Stimulated activated CD4-positive, alpha-beta T cell treated with anti-CD3 and anti-CD28 coated beads, Interleukin-4, amount 100 ng/mL, for 4 hours (primary cell): ENCODE measurements at places on chromosomes 11 and 22.

DNA sequence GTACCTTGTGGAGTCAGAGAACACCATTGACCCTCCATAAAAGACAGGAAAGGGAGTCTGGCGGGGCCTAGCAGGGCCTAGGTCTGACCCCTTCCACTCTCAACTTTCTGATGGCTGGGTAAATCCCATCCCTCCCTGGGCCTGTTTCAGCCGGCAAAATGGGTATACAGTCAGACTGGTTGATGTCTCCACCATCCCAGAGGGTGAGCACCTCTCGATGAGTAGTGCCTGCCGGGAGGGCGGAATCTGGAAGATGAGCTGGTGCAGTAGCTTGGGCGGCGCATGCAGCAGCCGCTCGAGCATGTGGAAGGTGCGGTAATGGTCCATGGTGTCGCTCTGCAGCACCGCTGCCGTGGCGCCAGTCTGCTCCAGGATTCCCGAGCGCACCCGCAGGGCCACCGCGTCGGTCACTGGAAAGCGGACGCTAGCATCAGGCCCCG lies 528 bp downstream of the FIBP start:
- DNase-seq: no peak

DNA sequence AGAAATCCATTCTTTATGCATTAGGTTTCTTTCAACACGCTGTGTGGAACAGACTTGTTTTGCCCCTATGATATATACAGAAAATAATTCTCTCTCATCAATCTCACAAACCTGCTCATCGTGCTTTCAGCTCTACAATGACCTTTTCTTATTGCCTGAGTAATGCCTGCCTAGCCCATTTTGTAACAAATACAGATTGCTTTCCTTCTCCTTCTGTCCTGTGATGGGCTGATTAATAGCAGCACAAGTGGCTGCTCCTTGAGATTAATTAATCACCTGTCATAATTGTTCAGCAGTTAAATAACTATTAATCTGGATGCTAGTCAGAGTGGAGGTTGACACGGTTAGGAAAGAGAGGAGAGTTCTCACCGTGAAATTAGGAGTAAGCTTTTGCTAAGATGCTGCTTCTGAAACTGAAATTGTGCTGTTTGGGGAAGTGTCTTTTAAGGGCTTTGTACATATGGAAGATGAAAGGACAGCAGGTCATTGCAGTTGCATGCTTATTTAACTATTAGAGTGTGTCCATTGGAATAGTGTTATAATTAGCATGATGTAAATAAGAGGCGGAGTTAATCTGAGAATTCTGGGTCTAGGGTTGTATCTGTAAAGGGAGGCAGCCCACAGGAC lies 1430.5 kb downstream of the FAM181B start:
- no peak for DNase-seq

DNA sequence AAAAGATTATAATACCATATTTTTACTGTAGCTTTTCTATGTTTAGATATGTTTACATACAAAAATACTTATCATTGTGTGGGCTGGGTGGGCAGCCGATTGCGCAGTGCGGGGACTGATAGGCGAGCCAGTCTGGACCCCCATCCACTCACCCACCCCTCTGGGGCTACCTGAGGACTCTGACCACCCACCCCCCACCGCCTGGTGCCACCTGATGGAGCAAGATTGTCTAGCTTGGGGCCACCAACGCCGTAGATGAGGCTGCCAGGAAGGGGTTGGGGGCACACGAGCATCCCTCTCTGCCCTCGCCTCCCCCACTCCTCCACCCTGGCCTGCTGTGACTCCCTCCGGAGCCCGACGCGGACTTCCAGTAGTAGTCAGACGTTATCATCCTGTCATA lies 32.4 kb downstream of the MIF start:
- DNase-seq: no peak

DNA sequence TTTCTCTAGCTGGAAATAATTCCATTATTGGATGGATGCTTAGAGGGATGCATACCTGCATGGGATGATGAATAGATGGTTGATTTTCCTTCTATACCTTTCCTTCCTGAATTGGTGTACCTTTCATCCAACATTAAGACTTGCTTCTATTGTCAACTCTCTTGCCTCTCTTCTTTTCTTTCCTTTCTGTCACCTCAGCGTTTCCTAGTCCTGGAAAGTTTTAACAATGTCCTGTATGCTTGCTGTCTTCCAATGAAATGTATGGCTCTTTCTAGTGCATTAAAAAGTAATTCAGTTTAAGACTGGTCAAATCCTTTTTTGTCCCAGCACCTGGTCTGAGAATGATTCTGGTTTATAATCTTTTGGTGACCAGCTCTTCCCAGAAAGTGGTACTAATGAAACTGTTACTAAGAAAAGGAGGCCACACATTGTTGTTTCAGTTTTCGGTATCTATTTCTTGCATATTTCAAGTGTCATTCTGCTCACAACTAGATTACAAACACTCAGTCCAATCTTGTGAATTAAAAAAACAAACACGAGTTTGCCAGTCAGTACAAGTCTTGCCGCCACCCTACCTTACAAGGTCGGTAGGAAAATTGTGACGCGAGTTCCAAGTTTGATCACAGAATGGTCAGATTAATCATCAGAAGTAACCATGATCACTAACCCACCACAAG lies 8.0 kb downstream of the POU2AF1 start:
- DNase-seq: no peak

DNA sequence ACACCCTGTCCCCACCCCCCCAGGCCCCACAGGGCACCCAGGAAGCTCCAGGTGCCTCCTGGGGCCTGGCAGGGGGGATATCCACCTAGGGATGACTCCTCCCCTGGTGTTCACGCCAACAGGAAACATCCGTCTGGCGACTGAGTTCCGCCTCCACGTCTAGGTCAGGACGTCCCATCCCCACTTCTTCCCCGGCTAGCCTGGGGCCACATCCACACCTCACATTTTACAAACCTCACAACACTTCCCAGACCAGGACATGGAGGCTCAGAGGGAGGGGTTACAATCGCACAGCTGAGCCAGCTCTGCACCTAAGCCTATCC lies 21.0 kb downstream of the MAFF start:
- DNase-seq: no peak

- DNase-seq: no peak
Observed at GRCh38 chr11:64268025-64268892, 16.2 kb downstream of the BAD start.

GRCh38 chr22:46546466-46547178 lies 9.2 kb upstream of the CELSR1 start:
- DNase-seq: no peak

DNA sequence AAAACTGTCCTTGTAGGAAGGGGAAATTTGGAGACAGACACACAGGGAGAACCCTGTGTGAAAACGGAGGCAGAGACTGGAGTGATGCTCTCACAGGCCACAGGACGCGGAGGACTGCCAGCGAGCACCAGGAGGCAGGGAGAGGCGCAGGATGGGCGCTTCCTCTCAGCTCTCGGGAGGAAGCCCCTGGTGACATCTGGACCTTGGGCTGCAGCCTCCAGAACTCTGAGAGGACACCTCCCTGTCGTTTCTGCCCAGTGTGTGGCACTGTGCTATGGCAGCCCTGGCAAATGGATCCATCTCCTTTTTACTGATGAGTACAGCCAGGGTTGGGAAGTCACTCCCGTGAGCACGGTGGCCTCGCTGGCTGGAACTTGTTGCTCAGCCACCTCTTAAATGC lies 73.9 kb downstream of the LRRC32 start:
- no peak for DNase-seq

- no peak for DNase-seq
Observed at GRCh38 chr11:131186629-131187101, 183.8 kb upstream of the NTM start.

- no peak for DNase-seq
Observed at GRCh38 chr22:40473703-40474102, 103.3 kb downstream of the SGSM3 start.

- DNase-seq: no peak
Observed at GRCh38 chr11:22567759-22568158, 57.9 kb downstream of the FANCF start.

DNA sequence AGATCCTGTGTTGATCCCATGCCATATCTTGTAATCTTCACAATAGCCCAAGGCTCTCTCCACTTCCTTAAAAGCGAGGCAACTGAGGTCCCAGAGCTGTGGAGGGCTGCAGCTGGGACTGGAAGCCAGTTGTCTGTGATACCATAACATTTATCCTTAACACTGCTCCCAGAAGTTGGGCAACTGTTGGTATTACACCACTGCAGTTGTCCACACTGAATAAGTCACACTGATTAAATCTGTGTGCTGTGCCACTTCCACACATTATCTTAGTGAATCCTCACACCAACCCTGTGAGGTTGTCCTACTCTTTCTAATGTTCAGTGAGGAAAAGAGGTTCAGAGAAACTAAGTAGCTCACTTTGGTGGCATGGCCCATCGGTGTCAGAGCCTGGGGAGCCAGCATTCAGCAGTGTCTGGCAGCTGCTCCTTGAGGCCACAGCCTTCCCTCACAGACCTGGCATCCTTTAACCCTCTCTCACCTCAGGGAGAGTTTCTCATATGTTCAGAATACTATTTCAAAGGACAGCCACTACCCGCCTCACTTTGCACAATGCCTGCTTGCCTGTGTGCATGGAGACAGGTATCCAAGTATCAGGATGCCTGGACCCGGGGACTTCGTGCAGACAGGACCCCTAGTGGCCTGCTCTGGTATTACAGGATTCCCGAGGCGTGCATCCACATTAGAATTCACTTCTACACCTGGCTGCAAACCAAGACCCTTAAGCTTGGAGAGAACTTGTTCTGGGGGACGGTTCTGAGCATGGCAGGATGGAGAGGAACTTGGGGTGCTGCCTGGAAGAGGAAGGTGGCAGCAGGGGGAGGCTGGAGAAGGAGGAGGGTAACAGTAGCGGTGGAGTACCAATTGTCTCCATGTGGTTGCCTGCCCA lies 221.9 kb upstream of the TBCEL start:
- DNase-seq: peak; percentile 36

GRCh38 chr11:43923406-43924111 lies 18.9 kb upstream of the C11orf96 start:
- DNase-seq: no peak

DNA sequence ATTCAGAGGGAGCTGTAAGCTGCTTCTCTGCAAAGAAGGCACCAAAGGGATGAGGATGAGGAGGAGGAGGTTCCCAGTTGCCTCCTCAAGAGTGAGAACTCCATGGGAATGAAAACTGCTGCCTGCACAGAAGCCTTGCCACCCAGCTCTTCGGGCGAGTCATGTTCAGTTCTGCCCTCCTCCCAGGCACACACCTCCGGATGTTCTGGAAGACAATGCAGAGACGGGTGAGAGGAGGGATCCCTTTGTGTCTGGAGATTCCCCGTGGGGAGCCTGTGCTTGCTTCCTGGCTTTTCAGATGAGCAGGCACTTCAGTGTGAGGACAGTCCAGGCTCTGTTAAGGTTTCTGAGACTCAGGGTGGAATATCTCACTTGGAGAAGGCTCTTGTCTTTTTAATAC lies 295.6 kb downstream of the DDX10 start:
- no peak for DNase-seq

DNA sequence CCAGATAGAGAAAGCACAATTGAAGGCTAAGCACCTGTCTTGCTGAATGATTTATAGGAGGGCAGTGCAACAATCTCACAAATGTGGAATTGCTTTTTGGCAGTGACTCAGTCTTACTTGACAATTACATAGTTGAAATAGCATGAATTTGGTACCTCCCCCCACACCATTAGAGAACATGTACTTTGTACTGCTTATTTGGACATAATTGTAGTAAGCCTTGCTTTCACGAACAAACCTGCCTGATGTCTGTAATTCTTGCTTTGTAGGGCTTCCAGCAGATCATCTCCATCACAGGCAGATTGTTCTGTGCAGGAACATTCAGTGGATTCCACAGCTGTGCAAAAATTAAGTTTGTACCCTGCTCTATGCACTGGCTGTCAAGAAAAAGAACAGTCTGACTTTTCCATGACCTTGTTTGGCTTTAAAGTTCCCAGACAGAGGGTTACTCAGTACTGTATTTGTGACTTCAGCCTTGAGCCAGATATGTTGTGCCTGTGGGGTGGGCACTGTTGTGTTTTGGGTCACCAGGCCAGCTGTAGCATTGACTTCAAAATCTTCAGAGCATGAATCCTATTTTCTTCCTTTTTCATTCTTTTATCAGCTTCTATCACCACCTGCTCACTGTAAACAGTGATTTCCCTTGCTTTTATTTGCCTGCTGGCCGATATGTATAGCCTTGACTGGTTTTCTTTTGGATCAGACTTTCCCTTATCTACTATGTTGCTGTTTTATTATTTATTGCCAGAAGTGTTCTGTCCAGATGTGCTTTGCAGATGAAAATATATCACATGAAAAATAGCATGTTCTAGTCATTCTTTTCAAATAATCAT lies 941.0 kb upstream of the CHORDC1 start:
- DNase-seq: no peak

GRCh38 chr11:70159627-70160570 lies 43.2 kb upstream of the FADD start:
- DNase-seq: no peak

GRCh38 chr11:34029176-34029575 lies 22.4 kb upstream of the CAPRIN1 start:
- DNase-seq: no peak
